ENCODE measurements at places on chromosomes 11 and 22. TPM values are rescaled to one million over a fixed set of nuclear protein-coding genes. Genes with fewer than 3 reads are reported as not detected.

C11orf91 gene
- 0.61 TPM for total RNA-seq

MS4A12 gene
- not detected for total RNA-seq

OR52I2 gene
- total RNA-seq: not detected

CABP7 gene
- total RNA-seq: not detected

GRCh38 chr11:2732940-2733628 is 33.3 kb upstream of the KCNQ1OT1 start:
- H3K4me1 ChIP-seq: peaks cover 24% of the 10 kb centered on the region
- no peak overlapping the region for H3K4me3 ChIP-seq
- H3K27me3 ChIP-seq: no peaks in the 10 kb centered on the region
- DNase-seq: no peak

DNA sequence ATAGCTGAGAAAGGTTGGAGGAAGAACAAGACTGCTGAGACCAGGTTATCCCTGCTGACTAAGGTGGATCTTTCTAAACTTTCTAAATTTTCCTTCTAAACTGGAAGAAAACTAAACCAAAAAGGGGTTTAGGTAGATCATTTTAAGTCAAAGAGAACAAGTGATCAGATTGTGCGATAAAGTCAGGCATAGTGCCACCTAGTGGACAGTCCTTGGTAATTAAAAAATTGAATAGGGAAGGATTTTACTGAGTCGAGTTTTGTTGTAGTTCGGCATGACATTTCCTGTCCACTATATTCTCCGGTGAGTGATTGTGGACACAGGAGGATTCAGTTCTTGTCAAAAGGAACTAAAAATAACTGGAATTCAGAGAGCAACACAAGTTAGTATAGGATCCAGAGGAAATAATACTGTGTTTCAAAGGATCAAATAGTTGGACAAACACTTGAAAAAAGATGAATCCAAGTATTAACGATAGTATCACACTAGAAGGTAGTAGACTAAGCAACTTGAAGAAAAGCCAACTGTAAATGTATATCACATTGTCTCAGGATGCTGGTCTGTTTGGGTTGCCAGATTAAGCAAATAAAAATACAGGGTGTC is 1236.4 kb downstream of the FAM181B start:
- no peak overlapping the region for H3K27ac ChIP-seq
- no peak for DNase-seq
- H3K27me3 ChIP-seq: no peaks in the 10 kb centered on the region
- no peaks in the 10 kb centered on the region for H3K4me1 ChIP-seq
- no peaks in the 10 kb centered on the region for H3K36me3 ChIP-seq

DNA sequence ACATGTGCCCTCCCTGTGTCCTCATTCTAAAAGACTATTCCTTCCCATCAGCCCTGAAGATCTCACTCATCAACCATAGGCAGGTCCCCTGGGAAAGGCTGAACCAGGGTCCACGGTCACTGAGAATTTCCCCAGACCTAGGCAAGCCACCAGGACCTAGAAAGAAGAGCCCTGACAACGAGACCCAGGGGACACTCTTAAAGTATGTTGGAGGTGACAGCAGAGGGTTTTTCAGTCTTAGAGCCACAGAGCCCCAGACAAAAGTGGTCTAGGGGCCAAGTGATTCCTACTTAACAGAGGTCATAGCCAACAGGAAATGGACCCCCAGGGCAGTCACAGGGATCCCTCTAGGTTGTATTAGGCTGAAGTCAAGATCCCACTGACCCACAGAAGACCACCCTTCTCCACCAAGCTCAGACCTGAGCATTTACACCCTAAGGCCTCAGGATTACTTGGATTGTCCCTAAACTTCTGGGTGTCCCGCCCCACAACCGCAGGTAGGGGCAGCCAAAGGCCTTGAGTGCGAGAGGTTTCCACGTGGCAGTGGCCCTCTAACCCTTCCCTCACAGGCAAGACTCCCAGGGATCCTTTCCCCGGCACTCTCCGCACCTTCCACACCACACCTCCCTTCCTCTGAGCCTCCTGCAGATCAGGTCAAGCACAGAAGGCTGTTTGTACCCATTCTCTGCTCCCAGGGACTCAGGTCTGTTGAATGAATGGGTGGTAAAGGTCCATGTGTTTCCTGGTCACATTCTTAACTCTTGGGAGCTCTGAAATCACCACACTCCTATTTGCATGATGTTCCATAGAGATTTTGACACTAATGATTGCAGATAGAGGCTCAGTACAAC is 12.3 kb downstream of the POU2AF1 start:
- H3K27me3 ChIP-seq: no peaks in the 10 kb centered on the region
- H3K4me1 ChIP-seq: no peaks in the 10 kb centered on the region
- H3K36me3 ChIP-seq: no peaks in the 10 kb centered on the region

- H3K4me3 ChIP-seq: no peak overlapping the region
- no peaks in the 10 kb centered on the region for H3K36me3 ChIP-seq
- no peaks in the 10 kb centered on the region for H3K27me3 ChIP-seq
- no peak overlapping the region for H3K27ac ChIP-seq
- DNase-seq: no peak
These were observed 6.2 kb upstream of the TLCD5 start for GRCh38 chr11:120318906-120319305.

GRCh38 chr11:125101596-125101995 is 9.8 kb downstream of the TMEM218 start:
- no peak overlapping the region for H3K4me3 ChIP-seq
- H3K27ac ChIP-seq: no peak overlapping the region
- H3K36me3 ChIP-seq: peaks cover 54% of the 10 kb centered on the region

DNA sequence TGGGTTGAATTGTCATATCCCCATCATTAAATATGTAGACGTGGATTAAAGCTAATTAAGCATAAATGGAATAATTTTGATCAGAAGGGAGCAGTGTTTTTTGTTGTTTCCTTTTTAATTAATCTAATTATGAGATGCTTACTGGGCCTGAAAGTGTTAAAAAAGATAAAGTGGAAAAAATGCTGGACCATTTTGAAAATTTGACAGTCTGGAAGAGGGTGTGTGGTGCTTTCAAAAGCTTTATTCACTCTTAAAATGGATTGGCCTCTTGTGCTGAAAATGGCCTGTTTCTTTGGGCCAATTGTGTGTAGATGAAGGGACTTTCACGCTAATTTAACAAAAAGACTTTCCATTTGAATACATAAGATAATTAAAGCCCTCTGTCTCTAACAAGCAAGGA is 1.8 kb downstream of the TNRC6B start:
- DNase-seq: no peak
- H3K4me3 ChIP-seq: peak overlapping the region; percentile 62
- peaks cover 34% of the 10 kb centered on the region for H3K4me1 ChIP-seq
- H3K27me3 ChIP-seq: no peaks in the 10 kb centered on the region
- H3K27ac ChIP-seq: peak overlapping the region; percentile 83

- H3K27me3 ChIP-seq: no peaks in the 10 kb centered on the region
- DNase-seq: no peak
- H3K4me1 ChIP-seq: no peaks in the 10 kb centered on the region
- H3K4me3 ChIP-seq: no peak overlapping the region
- no peak overlapping the region for H3K27ac ChIP-seq
- H3K36me3 ChIP-seq: peaks cover 35% of the 10 kb centered on the region
These were observed 52.9 kb downstream of the DEPDC5 start for GRCh38 chr22:31806751-31807150.

GRCh38 chr11:23732026-23732425 is 764.8 kb upstream of the LUZP2 start:
- no peak overlapping the region for H3K4me3 ChIP-seq
- DNase-seq: peak; percentile 26
- H3K27ac ChIP-seq: no peak overlapping the region
- no peaks in the 10 kb centered on the region for H3K36me3 ChIP-seq
- H3K27me3 ChIP-seq: no peaks in the 10 kb centered on the region
- no peaks in the 10 kb centered on the region for H3K4me1 ChIP-seq

GRCh38 chr11:65849366-65849765 is 8.6 kb downstream of the CFL1 start:
- no peak overlapping the region for H3K4me3 ChIP-seq
- H3K36me3 ChIP-seq: peaks cover 33% of the 10 kb centered on the region
- no peaks in the 10 kb centered on the region for H3K4me1 ChIP-seq
- H3K27me3 ChIP-seq: no peaks in the 10 kb centered on the region

- H3K27me3 ChIP-seq: no peaks in the 10 kb centered on the region
- H3K36me3 ChIP-seq: no peaks in the 10 kb centered on the region
- H3K4me1 ChIP-seq: no peaks in the 10 kb centered on the region
- DNase-seq: no peak
These were observed 109.4 kb downstream of the MORC2 start for GRCh38 chr22:30858976-30859713.

DNA sequence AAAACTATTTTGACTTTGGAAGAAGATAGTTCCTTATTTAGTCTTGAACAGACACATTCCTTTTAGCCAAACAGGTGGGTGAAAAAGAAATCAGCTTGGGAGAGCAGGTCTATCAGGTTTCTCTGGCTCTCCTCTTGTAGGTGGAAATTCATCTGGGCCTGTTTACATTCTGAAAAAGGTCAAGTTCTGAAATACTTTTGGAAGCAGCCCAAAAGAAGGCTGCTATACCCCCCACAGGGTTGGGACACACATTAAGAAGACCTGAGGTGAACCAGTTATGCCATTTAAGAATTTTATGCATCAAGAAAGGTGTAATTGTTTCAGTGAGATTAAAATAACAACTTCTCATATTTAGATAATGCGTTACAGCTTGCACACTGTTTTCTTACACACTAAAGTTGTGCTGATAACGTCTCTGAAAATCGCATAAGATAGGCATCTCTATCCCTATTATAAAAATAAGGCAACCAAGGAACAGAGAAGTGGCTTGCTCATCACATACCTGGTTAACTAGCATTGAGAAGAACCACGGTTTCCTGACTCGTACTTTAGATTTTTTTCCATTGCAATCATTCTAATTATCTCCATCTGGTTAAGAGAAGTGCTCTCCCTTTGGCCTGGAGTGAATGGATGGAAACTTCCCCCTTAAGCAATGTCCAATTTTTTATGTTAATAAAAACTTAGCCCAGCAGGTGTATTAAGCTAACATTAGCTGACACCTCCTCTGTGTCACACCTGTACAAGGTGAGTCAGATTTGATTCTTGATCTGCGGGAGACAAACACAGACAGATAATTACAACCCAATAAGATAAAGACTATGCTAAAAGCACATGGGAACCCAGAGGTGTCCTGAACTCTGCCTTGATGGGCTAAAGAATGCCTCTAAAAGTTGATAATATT is 60.5 kb upstream of the UCP3 start:
- H3K27me3 ChIP-seq: no peaks in the 10 kb centered on the region
- H3K4me3 ChIP-seq: no peak overlapping the region
- no peak for DNase-seq
- no peaks in the 10 kb centered on the region for H3K4me1 ChIP-seq
- H3K27ac ChIP-seq: no peak overlapping the region
- H3K36me3 ChIP-seq: no peaks in the 10 kb centered on the region

DNA sequence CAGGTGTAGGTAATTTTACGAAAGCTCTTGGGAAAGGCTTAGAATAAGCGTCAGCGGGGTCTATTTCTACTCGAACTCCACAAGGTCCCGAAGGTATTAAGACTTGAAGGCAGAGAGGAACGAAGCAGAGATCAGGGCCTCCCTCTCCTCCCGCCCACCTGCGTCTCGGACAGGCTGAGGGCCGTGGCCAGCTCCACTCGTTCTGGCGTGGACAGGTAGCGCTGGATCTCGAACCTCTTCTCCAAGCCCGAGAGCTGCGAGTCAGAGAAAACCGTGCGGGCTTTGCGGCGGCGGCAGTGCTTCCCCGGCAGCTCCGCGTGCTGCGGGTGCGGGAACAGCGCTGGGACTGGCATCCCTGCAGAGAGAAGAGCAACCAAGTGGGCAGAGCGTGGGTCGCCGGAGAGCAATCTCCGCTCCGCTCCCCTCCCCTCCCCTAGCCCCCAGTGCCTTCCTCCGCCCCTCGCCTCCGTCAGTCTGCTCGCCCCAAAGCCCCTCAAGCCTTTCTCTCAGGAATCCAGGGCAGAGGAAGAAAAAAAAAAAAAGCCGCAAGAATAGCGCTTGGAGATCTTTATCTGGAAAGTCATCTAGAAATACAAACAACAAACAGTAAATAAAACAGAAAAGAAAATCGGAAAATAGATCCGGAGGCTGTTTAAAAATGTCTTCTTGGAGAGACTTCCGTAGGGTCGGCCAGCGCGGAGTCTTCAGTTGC is 2.4 kb downstream of the BSX start:
- no peak overlapping the region for H3K4me3 ChIP-seq
- no peaks in the 10 kb centered on the region for H3K36me3 ChIP-seq
- no peak overlapping the region for H3K27ac ChIP-seq
- peaks cover 100% of the 10 kb centered on the region for H3K27me3 ChIP-seq
- no peak for DNase-seq
- H3K4me1 ChIP-seq: peaks cover 30% of the 10 kb centered on the region

DNA sequence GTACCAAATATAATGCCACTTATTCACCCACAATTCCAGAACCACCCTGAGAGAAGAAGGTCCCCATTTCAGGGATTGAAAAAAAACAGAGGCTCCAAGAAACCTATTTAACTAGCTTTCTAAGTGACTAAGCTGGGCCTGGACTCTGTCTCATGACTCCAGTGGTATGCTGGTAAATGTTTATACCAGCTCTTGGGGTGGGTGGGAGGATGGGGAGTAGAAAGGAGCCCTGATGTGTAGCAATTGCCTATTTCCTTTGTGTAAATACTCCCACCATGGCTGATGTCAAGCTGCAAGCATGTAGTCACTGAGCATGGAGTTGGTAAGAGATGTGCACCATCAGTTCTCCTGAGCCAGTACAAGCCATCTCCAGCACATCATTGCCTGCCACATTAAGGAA is 2.8 kb downstream of the PRG3 start:
- no peak for DNase-seq
- no peak overlapping the region for H3K4me3 ChIP-seq
- H3K4me1 ChIP-seq: peaks cover 3% of the 10 kb centered on the region

DNA sequence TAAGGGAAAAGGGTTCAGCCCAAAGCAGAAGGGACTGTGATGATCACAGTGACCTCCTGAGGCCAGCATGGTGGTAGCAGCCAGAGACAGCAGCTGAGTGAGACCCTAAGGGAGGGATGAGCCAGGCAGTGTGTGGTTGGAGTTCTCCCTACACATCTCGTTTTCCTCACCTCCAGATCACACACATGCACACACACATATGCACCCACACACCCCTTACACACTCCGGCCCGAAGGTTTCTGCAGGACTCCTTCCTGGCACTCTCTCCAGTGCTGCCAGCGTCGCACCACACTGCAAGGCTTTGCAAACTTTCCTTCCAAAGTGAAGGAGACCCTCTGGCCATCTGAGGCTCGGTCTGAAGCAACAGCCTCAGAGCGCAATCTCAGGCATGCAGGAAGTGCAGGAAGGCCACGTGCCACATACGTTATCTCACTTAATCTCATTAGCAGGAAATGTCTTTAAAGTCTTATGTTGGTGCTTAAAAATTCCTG is 26.9 kb upstream of the TP53I11 start:
- H3K27ac ChIP-seq: no peak overlapping the region
- no peak overlapping the region for H3K4me3 ChIP-seq
- no peaks in the 10 kb centered on the region for H3K36me3 ChIP-seq
- H3K4me1 ChIP-seq: no peaks in the 10 kb centered on the region
- H3K27me3 ChIP-seq: no peaks in the 10 kb centered on the region

DNA sequence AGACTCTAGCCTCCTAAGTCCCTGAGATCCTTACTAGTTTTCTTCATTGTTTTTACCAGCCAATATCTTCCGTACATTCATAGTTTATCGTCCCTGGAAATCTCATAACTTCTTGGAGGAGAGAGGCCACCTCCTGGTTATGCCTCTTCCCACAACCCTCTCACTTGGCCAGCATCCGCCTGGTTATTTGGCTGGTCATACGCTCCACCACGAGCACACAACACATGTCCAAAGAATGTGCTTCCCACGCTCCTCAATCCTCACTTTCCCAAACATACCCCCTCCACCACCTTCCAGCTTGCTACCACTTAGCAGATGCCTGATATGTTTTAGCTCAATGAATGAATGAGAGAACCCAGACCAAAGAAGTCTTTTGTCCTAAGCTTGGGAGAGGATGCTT is 83.5 kb upstream of the EIF3D start:
- H3K4me1 ChIP-seq: no peaks in the 10 kb centered on the region
- peaks cover 25% of the 10 kb centered on the region for H3K27me3 ChIP-seq
- H3K27ac ChIP-seq: no peak overlapping the region
